ENCODE measurements at places on chromosomes 1 and 21.

DNA sequence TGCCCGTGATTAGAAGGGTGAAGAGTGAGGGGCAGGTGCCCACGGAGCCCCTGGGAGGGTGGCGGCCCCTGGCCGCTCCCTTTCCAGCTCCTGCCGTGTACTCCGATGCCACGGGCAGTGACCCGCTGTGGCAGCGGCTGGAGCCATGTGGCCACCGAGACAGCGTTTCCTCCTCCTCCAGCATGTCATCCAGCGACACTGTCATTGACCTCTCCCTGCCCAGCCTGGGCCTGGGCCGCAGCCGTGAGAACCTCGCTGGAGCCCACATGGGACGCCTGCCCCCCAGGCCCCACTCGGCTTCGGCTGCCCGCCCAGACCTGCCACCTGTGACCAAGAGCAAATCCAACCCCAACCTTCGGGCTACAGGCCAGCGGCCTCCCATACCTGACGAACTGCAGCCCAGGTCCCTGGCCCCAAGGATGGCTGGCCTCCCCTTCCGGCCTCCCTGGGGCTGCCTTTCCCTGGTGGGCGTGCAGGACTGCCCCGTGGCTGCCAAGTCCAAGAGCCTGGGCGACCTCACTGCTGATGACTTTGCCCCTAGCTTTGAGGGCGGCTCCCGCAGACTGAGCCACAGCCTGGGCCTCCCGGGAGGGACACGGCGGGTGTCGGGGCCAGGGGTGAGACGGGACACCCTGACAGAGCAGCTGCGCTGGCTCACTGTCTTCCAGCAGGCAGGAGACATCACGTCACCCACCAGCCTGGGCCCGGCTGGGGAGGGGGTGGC lies 22.0 kb downstream of the PANK4 start:
- DNase-seq, result no peak

DNA sequence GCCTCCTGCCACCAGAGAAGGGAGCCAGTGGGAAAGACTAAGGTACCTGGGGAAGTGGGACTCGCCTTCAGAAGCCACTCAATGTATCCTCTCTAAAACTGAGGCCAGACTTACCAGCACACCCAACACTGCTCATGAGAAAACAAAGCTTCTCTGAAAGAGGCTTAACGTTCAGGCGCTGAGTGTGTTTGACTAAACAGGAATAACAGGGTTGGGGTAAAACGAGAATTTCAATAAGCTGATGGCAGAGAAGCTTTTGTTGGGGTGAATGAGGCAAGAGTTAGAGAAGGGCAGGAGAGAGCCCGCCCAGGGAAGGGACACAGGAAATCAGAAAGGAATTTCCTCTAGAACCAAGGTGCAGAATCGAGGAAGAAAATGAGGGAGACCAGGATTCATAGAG lies 1.7 kb upstream of the SPRR3 start:
- no peak for DNase-seq

GRCh38 chr1:42157667-42158066 lies 4.5 kb downstream of the GUCA2B start:
- DNase-seq, result no peak

GRCh38 chr1:98991127-98992012 lies 13.3 kb downstream of the PLPPR5 start:
- peak; percentile 39 for DNase-seq

DNA sequence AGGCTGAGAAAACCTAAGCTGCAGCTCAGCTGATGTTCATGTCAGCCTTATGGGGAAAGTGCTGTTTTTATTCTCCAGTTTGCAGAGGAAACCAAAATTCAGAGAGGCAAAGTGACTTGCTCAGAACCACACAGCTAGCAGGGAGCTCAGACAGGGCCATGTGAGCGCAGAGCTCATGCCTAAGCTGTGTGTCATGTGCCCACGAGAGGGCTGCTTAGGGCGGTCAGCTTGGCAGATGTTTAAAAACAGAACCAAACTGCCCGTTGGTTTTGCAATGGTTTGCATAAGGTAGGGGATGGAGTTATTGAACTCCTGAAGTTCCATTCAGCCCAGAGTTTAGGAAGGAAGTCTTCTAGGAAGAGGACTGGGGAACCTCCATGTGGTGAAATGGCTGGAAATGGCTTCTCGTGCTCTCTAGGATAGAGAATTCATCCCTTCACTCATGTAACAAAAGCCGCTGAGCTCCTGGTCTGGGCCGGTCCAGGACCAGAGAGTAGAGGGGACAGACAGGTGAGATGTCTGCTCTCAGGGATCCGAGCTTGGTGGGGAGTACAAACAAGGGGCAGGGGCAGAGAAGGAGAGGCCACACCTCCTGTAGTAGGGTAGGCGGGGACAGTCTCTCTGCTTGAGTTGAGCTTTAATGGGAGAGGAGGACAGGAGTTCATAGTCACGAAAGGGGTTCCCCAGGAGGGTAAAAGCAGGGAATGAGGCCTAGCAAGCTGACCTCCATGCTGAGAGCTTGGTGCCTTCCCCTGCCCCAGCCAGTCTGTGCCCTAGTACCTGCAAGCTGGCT lies 46.9 kb downstream of the ARHGEF10L start:
- DNase-seq, result peak; percentile 72

GRCh38 chr1:91499904-91500755 lies 521 bp upstream of the CDC7 start:
- DNase-seq, result no peak

- peak; percentile 96 for DNase-seq
Measured at GRCh38 chr1:31843506-31843905, 27.7 kb upstream of the SPOCD1 start.

DNA sequence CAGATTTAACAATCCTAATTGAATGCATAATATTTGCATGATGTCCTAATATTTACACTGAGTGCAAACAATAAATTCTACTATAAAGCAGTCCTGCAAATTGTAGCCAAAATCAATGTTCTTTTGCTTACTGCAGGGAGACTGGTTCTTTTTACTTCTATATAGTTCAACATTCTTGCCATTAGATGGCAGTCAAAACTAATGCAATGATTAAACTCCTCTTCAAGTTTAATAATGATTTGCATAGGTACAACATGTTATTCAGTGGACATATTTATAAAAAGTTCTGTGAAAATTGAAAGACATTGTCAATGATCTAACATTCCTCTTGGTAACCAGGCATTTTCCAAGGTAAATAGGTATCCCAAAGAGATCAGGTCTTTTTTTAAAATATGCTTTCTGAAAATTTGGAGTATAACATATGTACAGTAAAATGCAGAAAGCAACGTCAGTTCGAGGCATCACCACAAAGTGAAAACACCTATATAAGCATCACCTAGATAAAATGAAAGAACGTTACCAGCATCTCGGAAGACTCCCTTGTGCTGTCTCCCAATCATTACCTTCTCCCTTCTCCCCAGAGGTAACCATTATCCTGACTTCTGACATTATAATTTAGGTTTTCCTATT lies 9.8 kb upstream of the FNBP1L start:
- DNase-seq, result no peak

DNA sequence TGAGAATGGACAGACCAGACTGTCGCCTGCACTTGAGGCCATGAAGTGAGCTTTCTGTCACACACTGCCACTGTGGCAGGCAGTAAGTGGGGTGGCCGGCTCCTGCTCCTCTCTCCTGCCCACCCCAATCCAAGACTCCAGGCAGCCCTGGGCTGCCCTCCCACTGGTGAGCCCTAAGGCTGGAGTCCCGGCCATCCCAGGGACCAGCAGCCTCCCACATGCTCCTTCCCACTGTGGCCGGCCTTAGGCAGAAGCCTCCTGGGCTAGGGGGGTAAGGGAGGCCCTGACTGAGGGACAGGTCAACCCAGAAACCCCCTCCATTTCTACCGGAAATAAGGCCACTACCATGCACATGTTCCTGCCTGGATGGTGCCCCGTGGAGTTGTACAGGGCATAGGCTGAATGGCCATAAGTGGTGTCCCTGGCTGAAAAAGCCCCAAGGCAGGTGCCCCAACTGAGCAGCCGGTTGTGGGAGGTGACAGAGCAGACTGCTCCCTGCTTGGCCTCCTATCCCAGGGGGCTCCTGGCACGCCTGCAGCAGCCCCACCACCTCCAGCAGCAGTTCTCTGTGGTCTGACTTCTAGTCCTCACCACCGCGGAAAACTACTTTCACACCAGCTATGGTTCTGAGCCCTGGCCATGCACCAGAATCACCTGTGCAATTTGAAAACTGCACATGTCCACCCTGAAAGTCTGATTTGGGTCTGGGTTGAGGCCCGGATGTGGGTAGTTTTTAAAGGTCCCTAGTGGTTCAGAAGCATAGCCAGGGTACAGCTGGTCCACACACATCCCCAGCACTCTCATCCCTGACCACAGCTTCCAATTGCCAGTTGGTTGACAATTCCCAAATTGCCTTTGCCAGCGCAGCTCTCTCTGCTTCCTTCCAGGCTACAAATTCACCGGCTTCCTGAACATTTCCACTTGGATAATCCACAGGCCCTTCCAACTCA lies 1.6 kb upstream of the ARTN start:
- DNase-seq, result no peak

DNA sequence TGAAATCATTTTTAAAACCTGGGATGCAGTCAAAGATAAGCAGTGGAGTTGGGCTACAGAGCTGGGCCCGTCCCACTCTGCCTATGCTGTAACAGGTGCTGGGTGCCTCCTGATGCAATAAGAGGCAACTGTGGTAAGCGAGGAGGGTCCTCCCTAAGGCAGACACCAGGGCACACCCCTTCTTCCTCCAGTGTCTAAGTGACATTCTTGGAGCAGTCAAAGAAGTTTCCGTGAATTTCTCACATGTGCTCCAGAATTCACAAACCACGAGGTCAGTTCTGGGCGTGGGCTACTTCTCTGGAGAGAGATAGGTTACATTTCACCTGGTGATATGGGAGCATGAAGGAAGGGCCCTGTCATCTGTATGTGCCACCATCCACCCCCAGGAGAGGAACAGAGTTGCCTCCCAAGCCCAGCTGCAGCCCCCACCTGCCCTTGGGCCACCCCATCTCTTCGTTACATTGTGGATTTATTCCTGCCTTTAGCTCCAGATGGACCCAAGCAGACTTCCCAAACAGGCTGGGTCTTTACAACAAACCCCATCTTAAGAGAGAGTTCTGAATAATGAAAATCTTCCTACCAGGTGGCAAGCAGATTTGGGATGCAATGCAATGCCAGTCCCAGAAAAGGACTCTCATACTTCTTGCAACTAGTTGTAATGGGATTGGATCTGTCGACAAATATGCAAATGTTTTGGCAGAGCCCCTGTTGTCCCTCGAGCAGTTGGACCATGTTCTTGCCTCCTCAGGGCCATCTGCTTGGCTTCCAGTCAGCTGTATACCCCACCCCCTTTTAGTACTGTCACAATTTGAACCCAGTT lies 82.5 kb upstream of the CNTN2 start:
- DNase-seq, result no peak

GRCh38 chr1:9435153-9435636 lies 104.1 kb upstream of the SLC25A33 start:
- DNase-seq, result no peak

- DNase-seq, result no peak
Measured at GRCh38 chr1:117169871-117170596, 40.7 kb downstream of the VTCN1 start.

- no peak for DNase-seq
Measured at GRCh38 chr1:88648706-88649105, 35.4 kb upstream of the PKN2 start.

DNA sequence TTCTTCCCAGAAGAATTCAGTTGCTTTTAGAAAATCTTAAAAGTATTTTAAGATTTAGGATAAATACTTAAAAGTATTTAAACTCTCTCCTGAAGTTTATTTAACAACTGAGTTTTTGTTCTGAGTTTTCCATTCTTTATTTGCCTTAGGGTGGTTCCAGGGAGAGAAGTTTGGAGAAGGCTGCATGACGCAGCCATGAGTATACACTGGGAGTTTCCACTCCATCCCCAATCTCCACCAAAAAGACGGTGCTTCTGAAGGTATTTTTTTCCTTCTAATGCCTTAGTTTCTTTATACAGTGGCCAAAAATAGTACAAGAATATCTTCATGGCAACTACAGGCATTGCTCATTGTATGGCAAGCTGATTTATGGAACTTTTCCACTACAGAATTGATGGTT lies 122.7 kb downstream of the ST6GALNAC5 start:
- DNase-seq, result no peak

- no peak for DNase-seq
Measured at GRCh38 chr21:42617486-42617885, 35.9 kb upstream of the PDE9A start.

GRCh38 chr1:159889202-159889601 lies 10.8 kb downstream of the CFAP45 start:
- no peak for DNase-seq

DNA sequence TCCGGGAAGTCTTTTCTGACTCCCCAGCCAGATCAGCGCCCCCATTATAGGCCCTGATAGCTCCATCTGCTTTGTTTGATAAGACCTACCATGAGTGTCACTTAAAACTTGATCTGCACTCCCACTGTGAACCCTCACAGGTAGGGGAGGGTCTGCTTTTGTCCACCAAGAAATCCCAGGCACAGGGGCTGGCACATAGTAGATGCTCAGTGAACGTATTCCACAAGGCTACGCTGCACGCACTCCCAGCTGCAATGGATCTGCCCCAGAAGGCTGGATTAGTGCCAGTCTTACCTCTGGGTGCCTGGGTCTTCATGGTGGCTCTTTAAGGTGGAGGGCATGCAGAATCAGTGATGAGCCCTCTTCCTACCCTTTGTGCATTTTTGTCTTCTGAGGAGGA lies 447.1 kb downstream of the PTPRU start:
- no peak for DNase-seq

DNA sequence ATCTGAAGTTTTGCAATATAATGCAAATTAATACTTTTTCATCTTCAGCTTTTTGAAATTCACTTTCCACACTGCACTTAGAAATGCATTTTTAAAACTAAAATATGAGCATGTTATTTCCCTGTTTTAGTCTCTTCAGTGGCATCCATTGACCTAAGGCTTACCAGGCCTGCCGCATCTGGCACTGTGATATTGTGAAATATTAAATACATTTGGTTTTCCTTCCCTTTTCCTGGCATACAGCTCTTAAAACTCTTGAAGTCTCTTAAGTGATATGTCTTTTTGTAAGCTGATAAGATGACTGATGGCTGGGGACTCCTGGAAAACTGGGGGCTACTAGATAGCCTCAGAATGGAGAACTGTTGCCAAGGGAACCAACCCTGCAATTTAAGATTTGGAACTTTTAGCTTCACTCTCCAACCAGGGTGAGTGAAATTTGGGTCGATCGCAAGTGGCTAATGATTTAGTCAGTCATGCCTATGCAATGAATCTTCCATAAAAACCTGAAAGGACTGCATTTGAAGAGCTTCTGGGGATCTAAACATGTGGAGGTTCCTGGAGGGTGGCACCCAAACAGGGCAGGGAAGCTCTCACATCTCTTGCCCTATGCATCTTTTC lies 75.5 kb upstream of the PDC start:
- no peak for DNase-seq

GRCh38 chr1:151043163-151043562 lies 4.4 kb upstream of the C1orf56 start:
- DNase-seq, result no peak

DNA sequence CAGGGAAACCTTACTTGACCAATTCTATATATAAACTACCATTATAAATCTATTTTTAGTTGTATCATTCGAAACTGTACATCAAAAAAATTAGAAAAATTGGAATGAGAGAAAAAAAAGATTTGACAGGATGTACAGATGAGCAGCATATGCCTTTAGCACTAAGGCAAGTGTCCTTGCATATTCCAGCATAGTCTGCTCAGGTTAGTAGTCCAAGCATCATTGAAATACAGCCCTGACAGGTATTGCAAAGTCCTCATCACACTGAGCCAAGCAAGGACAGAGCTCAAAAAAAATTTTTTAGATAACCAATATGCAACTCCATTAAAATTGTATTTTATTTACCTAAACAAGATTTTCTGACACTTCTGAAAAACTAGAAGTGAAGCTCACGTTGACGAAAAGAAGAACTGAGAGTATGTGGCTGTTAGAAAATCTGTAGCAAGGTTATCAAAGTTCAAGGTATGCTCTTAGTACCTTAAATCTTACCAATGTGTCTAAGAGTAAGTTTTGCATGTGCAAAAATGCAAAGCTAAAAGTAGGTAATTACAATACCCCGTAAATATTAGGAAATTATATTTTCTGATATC lies 465.6 kb upstream of the ADGRL4 start:
- DNase-seq, result no peak

Data from GM04503 (cell line).